ENCODE measurements at places on chromosomes 7 and 10. TPM values are rescaled to one million over a fixed set of nuclear protein-coding genes. Genes with fewer than 3 reads are reported as not detected.

ELN gene
- total RNA-seq = 134 TPM

ADD3 gene
- 66.0 TPM for total RNA-seq

ADAM8 gene
- 5.5 TPM for total RNA-seq

CDH23 gene
- 2.6 TPM for total RNA-seq

LRRC18 gene
- 0.72 TPM for total RNA-seq

AMPH gene
- 4.6 TPM for total RNA-seq

MSMB gene
- not detected for total RNA-seq

MYOZ1 gene
- total RNA-seq = 1.3 TPM

FAM25A gene
- total RNA-seq = not detected

LRIT1 gene
- not detected for total RNA-seq

ATG9B gene
- 33.0 TPM for total RNA-seq

NANOS1 gene
- 7.5 TPM for total RNA-seq

KIAA1217 gene
- total RNA-seq = 31.4 TPM

PRXL2A gene
- 23.3 TPM for total RNA-seq

C10orf67 gene
- total RNA-seq = not detected

KIF20B gene
- 5.2 TPM for total RNA-seq

SEMA3A gene
- total RNA-seq = 0.58 TPM

ADCYAP1R1 gene
- 8.4 TPM for total RNA-seq

FAM241B gene
- not detected for total RNA-seq

PNLIP gene
- not detected for total RNA-seq

MALRD1 gene
- total RNA-seq = 7.1 TPM

C10orf88 gene
- 9.4 TPM for total RNA-seq

GNGT1 gene
- total RNA-seq = not detected

LRRTM3 gene
- total RNA-seq = not detected

GBX1 gene
- not detected for total RNA-seq
